ENCODE measurements at places on chromosomes 2 and 18.

DNA sequence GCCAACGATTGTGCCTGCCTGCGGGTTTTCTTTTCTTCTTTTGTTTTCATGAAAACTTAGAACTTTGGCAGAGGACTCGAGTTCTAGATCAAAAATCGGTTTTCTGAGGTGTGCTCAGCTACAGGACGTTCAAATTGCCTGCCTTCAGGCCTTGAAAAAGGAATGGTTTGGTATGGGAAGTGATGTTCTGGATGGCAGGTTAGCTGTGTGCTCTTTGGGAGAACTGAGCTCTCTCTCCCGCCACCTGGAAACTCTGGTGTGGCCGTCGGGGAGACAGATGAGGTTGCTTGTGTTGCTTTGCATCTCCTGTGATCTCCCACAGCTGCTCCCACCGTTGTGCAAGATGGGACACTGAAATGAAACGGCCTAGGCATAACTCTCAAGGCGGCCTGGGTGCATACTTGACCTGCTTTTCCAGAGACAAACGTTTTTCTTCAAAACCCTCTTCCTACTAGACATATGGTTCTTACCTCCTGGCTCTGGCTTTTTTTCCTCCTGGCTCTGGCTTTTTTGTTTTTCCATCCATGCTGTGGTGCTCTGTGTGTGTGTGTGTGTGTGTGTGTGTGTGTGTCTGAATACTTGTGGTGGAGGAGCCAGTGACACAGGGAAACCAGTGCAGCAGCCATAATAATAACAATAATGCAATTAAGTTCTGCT, 2.0 kb downstream of the FMNL2 start:
- peak; percentile 69 for DNase-seq

GRCh38 chr2:20622296-20622686, 28.6 kb downstream of the HS1BP3 start:
- no peak for DNase-seq

GRCh38 chr2:29281916-29282247, 166.7 kb downstream of the CLIP4 start:
- no peak for DNase-seq

DNA sequence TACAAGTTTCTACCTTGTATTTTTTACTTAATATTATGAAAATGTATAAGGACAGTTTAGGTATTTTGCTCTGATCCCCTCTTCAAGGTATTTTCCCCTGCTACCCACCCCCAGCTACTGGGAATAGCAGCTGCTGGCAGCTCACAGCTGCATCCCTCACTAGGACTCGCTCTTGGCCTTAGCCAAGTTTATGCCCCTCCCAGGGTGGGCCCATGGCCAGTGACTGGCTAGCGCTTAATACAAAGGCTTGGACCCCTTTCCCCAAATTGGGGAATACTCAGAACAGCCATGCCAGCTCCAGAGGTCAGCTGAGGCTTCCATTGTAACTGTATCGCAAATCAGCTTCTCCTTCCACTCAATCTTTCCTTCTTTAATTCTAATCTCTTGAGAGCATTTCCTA, 131.3 kb downstream of the GFPT1 start:
- DNase-seq, result no peak

GRCh38 chr2:43675646-43676321, 445 bp downstream of the C1GALT1C1L start:
- DNase-seq, result no peak

GRCh38 chr2:68878071-68878711, 7.0 kb upstream of the BMP10 start:
- no peak for DNase-seq

GRCh38 chr2:233856184-233856583, 1.8 kb upstream of the HJURP start:
- no peak for DNase-seq

- no peak for DNase-seq
Observed at GRCh38 chr2:3325458-3326181, 52.0 kb downstream of the EIPR1 start.

GRCh38 chr18:12990123-12990475, 1.1 kb upstream of the CEP192 start:
- DNase-seq, result no peak

GRCh38 chr2:48885841-48886240, 130.3 kb upstream of the LHCGR start:
- no peak for DNase-seq

DNA sequence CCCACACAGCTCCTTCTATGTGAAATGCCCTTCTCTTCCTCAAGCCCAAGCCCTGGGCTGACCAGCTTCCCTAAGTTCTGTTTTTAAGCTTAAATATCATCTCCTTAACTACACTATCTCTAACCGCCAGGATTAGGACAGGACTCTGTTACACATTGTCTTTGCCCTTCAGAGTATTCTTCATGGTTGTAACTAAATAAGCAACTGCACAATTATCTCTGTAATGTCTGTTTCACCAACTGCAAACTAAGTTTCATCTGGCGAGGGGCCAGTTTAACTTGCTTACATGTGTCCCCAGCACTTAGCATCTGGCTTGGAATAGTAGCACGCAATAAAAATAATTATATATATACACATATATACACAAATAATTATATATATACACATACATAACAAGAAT, 1.1 kb upstream of the ERMN start:
- no peak for DNase-seq

GRCh38 chr2:135182190-135182589, 130.1 kb downstream of the RAB3GAP1 start:
- no peak for DNase-seq

DNA sequence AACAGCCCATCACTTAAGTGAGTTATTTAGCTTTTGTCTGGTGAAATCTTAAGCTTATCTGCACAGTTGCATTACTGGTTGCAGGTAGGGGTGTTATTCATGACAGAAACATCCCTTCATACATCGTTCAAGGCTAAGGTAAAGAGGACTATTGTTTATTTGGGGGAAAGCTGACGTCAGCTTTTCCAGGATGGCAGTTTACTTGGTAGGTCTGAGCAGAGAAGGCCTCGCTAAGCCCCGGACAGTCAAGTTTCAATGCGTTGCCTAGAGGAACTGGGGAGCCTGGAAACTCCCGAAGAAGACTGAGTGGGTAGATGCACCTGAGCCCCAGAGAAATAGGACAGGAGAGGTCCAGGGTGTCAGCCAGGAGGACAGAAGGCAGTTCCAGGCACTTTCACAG, 2.2 kb downstream of the RNU4ATAC start:
- peak; percentile 29 for DNase-seq

- DNase-seq, result no peak
Observed at GRCh38 chr18:70415823-70416488, 127.1 kb downstream of the SOCS6 start.

- no peak for DNase-seq
Observed at GRCh38 chr2:116716038-116716437, 1098.5 kb upstream of the DDX18 start.

DNA sequence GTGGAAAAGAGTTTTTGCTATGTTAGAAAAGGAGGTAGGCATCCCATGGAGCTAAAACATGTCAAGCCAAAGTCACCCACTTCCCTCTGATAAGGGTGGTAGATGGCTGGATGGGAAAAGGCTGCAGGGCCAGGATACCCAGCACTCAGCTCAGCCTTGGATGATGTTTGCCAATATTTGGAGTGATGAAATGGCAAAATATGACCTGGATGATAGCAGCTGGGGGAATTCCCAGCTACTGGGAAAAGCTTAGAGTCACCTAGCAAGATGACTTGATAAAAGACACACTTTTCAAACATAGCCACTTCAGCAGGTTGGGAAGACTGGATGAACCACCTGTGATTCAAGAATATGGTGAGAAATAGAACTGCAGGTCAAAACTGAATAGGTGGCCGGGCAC, 10.1 kb downstream of the RFX8 start:
- no peak for DNase-seq

DNA sequence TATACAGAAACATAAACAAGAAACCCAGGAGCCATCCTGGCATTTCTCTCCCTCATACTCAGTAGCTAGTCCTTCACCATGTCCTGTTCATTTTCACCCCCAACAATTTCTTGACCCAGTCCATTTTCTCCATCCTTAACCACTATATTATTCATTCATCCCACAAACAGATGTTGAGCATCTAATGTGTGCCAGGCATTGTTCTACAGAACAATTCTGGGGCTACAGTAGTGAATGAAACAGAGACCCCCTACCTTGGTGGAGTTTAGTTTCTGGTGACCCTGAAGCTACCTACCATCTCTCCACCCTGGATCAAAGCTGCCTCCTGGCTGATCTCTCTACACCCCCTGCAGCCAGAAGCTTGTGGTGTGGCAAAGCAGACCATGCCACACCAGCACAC, 27.5 kb upstream of the BZW1 start:
- no peak for DNase-seq

DNA sequence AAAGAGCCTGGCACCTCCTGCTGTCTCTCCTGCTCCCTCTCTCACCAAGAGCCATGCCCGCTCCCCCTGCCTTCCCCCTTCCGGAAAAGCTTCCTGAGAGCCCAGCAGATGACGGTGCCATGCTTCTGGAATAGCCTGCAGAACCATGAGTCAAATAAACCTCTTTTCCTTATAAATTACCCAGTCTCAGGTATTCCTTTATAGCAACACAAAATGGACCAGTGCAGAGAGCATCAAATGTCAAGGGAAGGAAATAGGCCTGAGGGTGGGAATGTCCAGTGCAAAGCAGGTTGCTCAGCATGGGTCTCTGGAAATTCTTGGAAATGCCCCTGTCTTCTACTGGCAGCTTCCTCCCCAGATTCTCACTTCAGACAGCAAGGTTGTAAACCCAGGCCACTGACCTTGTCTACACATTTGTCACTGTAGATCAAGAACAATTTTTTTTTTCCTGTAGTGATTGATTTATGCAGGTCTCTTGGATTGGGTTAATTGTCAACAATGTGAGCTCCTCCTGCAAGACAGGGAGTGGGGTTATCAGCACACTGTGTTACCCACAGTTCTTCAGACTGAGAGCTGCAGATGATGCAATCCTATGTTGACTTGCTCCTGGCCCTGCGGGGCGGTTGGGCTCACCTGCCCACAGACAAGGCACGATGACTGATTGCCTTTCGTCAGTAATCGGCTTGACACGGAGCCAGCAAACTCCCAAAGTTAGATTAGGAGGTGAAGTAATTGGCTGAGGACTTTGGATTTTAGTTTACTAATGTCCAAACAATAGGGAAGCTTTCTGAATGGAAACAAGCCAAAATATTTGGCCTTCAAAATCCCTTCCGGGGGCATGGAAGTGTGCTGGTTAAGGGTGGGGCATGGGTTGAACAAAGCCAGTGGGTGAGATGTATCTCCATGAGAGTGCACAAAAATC, 5.4 kb upstream of the BOD1L2 start:
- no peak for DNase-seq
